Activated CD4-positive, CD25-positive, alpha-beta regulatory T cell treated with anti-CD3 and anti-CD28 coated beads, Interleukin-2, amount 50 U/mL, for 72 hours (primary cell): ENCODE measurements at places on chromosomes 4 and X.

- DNase-seq, result no peak
Observed at GRCh38 chrX:19237901-19238300, 105.8 kb upstream of the PDHA1 start.

DNA sequence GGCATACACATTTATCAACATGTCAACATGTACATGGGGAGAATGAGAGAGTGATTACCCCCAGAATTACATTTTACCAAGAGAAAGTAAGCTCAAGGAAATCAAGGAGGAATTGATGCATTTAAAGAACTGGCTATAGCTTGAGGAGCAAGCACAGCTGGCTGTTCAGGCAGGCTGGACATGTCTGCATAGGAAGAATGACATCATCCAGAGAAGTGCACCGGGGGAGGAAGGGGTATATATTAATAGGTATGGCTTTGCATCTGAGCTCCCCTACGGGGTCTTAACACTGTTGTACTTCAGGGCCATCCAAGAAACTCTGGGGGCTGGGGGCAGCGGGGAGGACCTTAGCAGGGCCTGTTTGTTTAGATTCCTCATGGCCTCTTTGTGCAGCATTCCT lies 222.4 kb upstream of the VCX start:
- DNase-seq, result no peak

DNA sequence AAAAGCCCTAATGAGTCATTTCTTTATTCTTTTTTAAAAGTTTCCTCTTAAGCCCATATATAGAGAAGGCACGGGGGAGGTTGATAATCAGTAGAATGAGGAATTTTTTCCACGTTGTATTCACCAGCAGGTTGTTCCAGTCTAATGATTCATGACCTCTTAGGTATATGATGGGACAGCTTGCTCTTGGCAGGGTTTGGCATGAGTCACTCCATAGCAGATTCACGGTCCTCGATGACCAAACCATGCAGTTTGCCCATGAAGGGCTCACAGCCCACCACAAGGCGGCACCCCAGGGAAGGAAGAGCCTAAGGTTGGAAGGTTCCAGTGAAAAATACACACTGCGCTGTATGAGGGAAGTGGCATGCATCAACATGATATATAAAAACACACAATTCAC lies 623.8 kb upstream of the DIPK2B start:
- DNase-seq, result peak; percentile 32

GRCh38 chrX:149365061-149365460 lies 140.0 kb downstream of the IDS start:
- no peak for DNase-seq

GRCh38 chr4:46975812-46976553 lies 17.4 kb downstream of the GABRA4 start:
- DNase-seq, result no peak

- DNase-seq, result no peak
Observed at GRCh38 chrX:11750046-11750445, 8.0 kb upstream of the MSL3 start.

DNA sequence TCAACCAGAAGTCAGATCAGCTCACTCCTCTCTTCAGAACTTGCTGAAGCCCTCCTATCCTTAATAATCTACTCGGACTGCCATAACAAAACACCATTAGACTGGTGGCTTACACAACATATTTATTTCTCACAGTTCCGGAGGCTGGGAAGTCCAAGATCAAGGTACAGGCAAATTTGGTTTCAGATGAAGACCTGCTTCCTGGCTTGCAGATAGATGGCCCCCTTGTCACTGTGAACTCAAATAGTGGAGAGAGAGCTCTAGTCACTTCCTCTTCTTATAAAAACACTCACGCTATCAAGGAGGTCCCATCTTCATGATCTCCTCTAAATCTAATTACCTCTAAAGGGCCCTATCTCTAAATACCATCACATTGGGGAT lies 125.1 kb downstream of the CAMK2D start:
- DNase-seq, result no peak

DNA sequence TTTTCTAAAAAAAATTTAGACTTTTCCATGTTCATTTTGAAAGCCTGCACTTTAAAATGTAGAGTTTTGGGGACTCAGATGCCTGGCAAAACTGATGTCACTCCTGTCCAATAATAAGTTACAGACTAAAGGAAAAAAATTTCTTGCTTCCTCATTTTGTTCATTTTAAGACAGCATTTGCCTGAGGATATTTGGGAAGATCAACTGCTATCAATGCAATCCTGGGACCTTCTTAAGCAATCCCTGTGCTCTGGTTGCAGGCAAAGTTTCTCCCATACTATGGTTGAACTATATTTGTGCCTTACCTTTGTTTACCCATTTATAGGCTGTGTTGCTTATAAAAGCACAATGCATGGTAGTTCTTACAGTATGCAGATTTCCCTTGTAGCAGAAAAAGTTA lies 280.4 kb downstream of the CFAP47 start:
- DNase-seq, result no peak

- no peak for DNase-seq
Observed at GRCh38 chrX:40149286-40150175, 51.8 kb upstream of the BCOR start.

GRCh38 chr4:153439831-153440230 lies 26.3 kb upstream of the TMEM131L start:
- DNase-seq, result no peak

DNA sequence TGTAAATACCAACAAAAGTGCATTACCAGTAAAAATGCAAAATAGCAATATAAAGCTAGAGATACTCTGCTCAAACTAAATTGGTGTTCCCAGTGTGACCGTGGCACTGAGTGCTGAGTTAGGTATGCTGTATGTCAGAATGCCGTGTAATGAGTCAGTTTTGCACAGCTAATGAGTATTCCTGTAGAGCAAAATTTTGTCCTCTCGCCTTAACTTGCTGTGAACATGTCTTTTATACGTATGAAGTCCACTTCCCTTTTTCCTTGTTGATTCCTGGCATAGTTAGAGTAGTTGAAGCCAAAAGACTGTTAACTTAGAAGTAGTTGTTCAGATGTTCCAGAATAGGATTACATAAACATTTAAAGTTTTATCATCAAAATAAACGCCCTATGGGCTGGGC lies 11.5 kb downstream of the DCLK2 start:
- no peak for DNase-seq

DNA sequence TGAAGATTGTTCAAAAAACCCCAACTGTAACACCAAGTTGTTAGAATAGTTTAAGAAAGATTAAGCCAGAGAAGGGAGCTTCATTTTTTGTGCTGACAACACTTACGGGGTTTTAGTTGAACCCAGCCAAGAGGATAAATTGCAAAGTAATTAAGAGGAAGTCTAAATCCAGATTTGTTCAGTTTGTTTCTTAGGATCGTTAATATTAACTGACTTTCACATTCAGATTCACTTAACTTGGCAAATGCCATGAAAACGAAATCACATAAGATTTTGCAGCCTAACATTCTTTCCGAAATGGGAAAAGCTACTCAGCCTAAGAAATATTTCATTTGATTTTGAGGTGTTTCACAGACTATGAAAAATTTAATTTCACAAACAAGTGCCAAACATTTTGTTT lies 511.3 kb downstream of the TRIML1 start:
- DNase-seq, result no peak

DNA sequence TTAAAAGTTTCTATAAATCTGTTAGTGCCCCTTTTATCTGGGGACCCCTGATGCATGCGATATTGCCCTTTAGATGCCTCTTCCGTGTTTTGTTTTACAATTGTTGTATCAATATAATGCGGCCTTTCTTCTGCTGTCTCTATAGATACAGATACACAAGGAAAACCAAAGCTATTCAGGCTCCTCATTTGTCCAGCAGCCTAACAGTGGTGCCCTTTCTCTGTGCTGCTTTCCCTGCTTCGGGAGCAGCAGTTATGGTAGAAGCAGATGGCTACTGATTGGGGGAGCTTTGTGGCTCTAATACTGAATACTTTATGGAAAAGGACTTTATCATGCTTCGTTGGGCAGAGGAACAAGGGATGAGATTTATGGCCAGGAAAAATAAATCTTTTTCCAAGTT lies 10.6 kb upstream of the PRDM8 start:
- DNase-seq, result no peak

DNA sequence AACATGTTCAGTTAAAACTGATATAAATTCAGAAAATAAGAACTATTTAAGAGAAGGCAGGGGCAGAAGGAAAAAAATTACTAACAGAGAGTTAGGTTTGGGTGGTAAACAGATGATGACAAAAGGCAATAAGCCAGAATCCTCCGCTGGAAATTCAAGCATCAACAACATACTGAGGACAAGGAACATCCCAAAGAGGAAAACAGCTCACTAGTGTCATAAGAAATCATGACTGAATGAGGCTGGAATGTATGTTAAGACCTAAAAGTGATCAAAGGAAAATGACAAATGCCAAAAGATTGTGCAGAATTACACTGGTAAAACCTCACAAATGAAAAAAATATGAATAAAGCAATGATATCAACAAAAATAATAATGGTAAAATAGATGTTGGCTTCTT lies 88.4 kb downstream of the WDFY3 start:
- DNase-seq, result no peak

- no peak for DNase-seq
Observed at GRCh38 chr4:575281-576141, 584 bp downstream of the TMEM271 start.

DNA sequence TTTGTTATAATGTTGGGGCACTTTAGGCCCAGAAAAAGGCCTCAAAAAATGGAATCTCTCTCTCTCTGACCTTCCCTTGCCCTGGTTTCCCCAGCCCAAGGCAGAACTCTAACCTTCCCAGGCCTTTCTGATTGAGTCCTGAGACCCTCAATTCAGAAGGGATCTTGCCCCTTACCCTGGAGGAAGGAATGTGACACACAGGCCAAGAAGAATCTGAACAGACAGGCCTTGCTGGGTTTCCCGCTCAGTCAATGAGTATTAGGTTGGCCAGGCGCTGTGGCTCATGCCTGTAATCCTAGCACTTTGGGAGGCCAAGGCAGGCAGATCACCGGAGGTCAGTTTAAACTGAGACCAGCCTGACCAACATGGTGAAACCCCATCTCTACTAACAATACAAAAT lies 27.6 kb downstream of the ELOVL6 start:
- no peak for DNase-seq

- DNase-seq, result no peak
Observed at GRCh38 chr4:138205531-138206233, 36.5 kb downstream of the SLC7A11 start.

DNA sequence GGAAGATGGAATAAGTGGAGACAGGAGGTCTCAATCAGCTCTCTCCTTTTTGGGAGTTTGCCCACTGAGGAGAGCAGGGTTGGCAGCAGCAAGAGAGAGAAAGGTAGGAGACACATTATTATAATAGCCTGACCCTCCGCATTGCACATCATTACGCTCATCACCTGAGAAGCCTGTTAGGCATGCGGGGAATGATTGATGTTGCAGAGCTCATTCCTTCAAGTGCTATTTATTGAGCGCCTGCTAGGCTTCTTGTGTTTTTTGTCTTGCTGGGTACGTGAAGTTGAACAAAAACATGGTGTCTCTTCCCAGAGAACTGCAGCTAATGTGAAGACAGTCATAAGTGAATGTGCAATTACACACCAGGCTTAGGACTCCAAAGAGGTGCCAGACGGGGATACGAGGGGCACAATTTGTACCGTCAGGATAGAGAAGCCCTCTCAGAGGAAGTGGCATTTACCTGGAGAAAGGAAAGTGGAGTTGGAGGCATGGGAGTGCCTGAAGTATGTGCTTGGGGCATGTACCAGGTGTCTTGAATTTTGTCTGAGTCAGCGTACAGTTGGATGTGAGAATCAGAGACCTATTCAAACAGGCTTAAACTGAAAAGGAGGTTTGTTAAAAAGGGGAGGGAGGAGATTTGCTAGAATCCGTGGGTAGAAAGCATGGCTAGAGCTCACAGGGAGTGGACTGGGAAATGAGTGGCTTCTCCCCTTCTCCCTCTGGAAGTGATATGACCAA lies 90.2 kb upstream of the SOD3 start:
- no peak for DNase-seq
